ENCODE measurements at places on chromosomes 7 and 10.

GRCh38 chr10:132392811-132393694 lies 3.9 kb upstream of the PWWP2B start:
- no peak for DNase-seq

- no peak for DNase-seq
Observed at GRCh38 chr7:148487912-148488311, 102.7 kb upstream of the C7orf33 start.

DNA sequence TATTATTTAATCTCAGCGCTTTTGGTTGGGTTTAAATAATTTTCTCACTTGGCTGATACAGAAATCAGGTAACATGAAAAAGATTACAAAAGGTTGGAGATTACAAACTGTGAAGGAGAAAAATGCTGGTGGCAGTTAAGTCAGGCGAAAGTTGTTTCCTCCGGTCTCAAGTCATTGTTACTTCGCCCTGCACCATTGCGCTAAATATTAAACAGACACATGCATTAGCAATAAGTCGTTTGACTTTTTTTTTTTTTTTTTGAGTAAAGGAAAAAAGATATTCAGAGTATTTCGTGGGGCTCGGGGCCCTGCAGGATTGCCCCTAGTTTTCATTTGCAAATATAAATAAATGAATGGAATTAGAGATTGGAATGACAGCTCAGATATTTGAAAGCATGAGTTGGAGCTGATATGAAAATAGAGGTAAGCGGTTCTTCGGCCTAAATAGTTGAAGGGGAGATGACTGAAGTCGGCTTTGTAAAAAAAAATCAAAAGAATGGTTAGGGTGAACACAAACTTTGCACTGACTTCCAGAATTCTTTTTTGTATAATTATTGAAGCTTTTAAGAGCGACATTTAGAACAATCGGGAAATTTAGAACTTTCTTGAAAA lies 914 bp downstream of the SDHAF3 start:
- DNase-seq = no peak

- DNase-seq = no peak
Observed at GRCh38 chr10:121772884-121773283, 154.9 kb downstream of the ATE1 start.

DNA sequence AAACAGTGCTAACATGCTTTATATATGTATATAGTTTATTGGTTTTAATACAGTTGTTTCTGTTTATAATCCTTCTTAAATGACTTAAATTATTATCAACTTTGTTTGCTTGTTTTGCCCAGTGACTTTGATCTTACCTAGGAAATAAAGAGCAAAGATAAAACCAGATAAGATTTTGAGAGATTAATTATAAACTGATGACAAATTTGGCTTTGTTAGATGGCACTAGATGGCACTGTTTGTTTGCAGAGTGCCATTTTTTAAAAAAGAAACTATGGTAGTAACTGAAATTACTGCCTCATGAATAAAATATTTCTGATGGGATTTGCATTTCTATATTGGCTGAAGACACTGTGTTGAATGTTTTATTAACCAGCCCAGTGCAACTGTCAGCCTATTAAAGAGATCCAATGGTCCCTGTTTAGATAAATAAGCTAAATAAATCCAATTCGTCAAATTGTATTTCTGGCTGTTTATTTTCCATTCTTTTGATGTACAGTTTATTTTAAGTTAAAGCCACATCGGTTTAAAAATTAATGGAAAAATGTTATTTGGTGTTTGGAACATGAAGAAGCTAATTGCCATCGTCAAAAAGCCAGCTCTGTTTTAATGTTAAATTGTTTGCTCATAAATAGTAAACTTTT lies 28.7 kb downstream of the VTI1A start:
- DNase-seq = no peak

- no peak for DNase-seq
Observed at GRCh38 chr10:51698473-51699063, 827 bp downstream of the CSTF2T start.

All from activated effector memory CD4-positive, alpha-beta T cell treated with Interleukin-2 at 50 U/mL for 16 hours (primary cell).